Lower lobe of right lung (tissue), 2 donors: ENCODE measurements at places on chromosomes 5 and 9.

- no peak for DNase-seq
- H3K36me3 ChIP-seq, result peaks cover 9% of the 10 kb centered on the region
Measured at GRCh38 chr5:55711507-55712022, 559 bp downstream of the SLC38A9 start.

GRCh38 chr5:6902597-6902996 is 189.4 kb downstream of the TENT4A start:
- DNase-seq, result no peak
- no peak overlapping the region for H3K4me3 ChIP-seq
- no peaks in the 10 kb centered on the region for H3K4me1 ChIP-seq

GRCh38 chr5:14767735-14768507 is 103.4 kb downstream of the OTULIN start:
- peaks cover 3% of the 10 kb centered on the region for H3K4me1 ChIP-seq
- no peak overlapping the region for H3K27ac ChIP-seq
- H3K36me3 ChIP-seq, result no peaks in the 10 kb centered on the region

- no peaks in the 10 kb centered on the region for H3K36me3 ChIP-seq
- no peak for DNase-seq
- no peak overlapping the region for H3K27ac ChIP-seq
- H3K27me3 ChIP-seq, result no peaks in the 10 kb centered on the region
Measured at GRCh38 chr5:163727028-163727427, 221.6 kb downstream of the MAT2B start.
